ENCODE measurements at places on chromosomes 5 and 9.

- DNase-seq, result no peak
These were observed 845.6 kb upstream of the CDH6 start for GRCh38 chr5:30347858-30348257.

DNA sequence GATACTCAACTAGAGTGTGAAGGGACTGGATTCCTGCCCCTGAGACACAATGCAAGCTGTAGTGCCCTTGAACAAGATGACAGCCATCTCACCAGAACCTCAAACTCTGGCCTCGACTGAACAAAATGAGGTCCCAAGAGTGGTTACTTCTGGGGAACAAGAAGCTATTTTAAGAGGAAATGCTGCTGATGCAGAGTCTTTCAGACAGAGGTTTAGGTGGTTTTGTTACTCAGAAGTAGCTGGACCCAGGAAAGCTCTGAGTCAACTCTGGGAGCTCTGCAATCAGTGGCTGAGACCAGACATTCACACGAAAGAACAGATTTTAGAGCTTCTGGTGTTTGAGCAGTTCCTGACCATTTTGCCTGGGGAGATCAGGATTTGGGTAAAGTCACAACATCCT, 2.4 kb downstream of the ZNF483 start:
- DNase-seq, result no peak

GRCh38 chr5:5385331-5385662, 37.2 kb upstream of the ICE1 start:
- DNase-seq, result no peak

DNA sequence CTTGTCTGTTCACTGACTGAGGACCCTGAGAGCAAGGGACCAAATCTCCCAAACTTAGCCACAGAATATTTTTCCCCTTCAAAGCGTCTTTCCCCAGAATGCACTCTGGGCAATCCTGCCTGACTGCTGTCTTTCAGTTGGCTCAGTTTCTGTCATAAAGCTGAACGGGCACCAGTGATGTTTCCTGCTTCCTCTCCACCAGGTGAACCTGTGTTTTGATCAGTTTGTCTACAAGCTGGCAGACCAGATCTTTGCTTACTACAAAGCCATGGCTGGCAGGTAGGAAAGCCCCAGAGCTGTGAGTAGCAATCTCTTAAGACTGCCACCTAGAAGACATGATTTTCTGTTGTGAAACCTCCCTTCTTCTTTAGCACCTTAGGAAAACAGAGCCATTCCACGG, 61.8 kb downstream of the CYFIP2 start:
- no peak for DNase-seq

DNA sequence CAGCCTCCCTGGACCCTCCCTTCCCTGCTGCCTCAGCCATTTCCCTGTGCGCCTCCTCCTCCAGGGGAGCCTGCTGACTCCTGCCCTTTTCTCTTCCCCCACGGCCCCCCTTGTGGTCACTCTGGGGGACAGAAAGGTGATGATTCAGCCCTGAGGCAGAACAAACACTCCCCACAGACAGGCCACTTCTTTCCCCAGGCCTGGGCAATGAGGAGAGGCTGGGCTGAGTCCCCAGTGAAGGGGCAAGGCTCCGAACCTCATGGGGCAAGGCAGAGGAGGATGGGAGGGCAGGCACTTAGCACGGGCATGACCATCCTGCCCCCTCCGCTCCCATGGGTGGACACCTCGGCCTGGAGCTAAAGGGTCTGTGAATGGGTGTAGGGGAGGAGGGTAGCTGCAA, 21.0 kb downstream of the CSF1R start:
- DNase-seq, result no peak

DNA sequence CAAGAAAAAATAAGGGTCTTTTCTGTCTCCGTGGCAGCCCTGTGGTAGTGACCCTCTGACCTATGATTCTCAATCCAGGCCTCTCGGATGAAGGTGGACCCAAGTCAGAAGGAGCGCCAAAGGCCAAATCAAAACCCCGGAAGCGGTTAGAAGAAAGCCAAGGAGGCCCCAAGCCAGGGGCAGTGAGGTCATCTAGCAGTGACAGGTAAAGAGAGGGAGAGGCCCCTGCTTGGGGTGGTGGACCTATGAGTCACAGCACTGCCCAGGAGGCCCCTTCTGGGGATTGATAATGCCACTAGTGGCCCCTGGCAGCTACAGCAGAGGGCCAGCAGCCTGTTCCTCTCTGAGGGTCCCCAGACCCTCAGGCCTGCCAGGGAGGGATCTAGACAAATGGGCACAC, 6.4 kb upstream of the SLC2A8 start:
- no peak for DNase-seq

- no peak for DNase-seq
These were observed 16.5 kb upstream of the PRSS3 start for GRCh38 chr9:33778700-33779351.

GRCh38 chr9:115456515-115456914, 338.6 kb upstream of the TNC start:
- no peak for DNase-seq

GRCh38 chr9:22919423-22919822, 472.8 kb downstream of the DMRTA1 start:
- no peak for DNase-seq

GRCh38 chr9:137029058-137029936, 1.3 kb upstream of the ABCA2 start:
- DNase-seq, result peak; percentile 64

- DNase-seq, result no peak
These were observed 168.9 kb downstream of the DRD1 start for GRCh38 chr5:175275097-175275496.

DNA sequence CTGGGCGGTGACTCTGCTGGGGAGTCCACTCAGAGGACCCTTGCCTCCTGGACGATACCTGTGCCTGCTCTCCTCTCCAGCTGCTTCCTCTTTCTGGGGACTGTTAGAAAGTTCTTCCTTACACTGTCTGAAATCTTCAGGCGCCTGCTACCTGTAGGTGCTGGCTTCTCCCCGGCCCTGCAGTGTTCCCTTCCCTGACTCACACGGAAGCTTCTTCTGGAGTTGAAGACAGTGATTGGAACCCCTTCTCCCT, 562 bp downstream of the GSN start:
- no peak for DNase-seq

GRCh38 chr5:76145945-76146344, 62.8 kb downstream of the SV2C start:
- no peak for DNase-seq

DNA sequence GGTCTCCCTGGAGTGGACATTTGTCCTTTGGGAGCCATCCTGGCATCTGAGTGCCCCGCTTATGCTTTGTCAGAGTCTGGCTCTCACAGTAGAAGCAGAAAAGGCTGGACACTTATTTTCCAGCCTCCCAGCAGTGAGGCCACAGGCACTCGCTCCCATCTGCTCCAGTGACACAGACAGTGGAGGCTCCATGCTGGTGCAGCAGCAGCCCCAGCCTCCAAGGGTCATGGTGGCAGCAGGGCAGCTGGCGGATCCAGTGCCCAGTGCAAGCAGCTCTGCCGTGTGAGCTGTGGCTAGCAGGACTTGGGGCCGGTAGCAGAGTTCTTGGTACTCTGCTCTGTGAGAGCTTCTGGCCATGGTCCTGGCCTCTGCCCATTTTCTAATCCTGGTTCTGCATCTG, 157.3 kb upstream of the ALDH1B1 start:
- DNase-seq, result no peak

DNA sequence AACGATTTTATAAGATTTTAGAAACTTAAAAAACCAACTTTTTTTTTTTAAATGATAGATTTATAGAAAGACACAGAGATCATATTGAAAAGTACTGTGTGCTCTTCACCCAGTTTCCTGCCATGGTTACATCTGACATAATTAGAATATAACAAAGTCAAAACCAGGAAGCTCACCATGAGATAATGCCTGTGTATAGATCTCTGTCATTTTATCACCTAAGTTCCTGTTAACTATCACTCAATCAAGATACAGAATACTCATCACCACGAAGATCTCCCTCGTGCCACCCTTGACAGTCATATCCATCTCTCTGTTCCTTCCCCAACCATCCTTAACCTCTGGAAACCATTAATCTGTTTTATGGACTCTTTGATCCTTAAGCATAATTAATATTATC, 39.1 kb downstream of the POC5 start:
- DNase-seq, result no peak

DNA sequence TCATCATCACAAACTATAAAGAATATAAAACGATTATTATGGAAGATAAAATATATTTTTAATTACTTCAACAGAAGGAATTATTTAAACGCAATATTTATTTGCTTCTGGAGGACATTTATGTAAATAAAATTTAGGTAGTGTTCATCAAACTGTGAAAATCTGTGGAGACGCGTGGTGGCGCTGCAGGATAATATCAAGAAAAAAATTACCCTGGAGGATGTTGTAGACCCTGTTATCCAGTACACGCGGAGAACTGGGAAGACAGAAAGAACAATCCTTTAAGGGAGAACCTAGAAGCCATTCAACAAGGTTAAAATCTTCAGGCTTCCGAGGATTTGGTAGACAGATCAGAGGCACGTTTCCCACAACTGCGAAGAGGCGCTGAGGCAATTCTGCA, at the start of gene PCDHB12:
Gene PCDHB12, plus strand, starts transcription at position 242 of the 400 bp plus-strand sequence. CDS start 189 bp downstream, outside the sequence.
- DNase-seq, result no peak

- DNase-seq, result no peak
These were observed 6.8 kb upstream of the RNF180 start for GRCh38 chr5:64158827-64159226.

- no peak for DNase-seq
These were observed 10.5 kb upstream of the ENTREP1 start for GRCh38 chr9:69314547-69314946.

GRCh38 chr9:117273612-117274011, 141.2 kb downstream of the ASTN2 start:
- DNase-seq, result no peak

DNA sequence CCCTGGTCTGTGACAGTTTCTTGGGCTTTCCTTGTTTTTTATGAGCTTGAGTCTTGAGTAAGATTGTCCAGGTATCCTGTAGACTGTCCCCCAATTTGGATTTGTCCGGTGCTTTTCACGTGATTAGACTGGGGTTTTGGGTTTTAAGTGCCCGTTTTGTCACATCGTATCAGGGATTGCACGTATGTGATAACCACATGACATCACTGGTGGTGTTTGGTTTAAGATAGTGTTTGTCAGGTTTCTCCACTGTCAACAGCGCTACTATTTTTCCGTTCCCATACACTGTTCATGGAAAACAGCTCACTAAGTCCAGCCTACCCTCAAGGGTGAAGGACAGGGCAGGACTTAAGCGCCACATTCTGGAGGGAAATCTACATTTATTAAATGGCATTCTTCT, 39.7 kb downstream of the LMNB1 start:
- no peak for DNase-seq

DNA sequence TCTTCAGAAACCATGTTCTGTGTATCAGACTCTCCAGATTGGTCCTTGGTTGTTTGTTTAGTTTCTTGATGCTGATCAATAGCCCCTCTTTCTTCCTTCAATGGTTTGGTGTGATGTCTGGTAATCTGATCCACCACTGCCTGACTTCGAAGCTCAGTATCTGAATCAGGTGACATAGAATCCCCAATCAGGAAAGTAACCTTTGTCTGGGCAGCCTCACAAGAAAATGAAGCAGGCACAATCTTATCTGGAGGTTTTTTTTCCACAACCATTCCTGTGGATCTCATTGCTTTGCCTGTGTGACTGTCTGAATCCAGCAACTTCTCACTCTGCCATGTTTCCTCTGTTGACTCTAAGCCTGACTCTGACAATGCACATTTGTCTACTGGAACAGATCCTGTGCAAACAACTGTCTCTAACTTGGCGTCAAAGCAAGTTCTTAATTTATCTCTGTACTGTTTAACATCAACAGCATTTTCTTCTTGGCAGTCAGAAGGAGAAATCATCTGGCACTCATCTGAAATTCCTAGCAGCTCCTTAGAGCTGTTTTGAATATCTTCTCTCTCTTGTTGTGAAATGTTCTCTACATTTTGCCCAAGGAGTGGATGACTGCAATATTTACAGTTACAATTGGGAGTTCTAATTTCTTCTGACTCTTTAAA, 37.1 kb upstream of the RAPGEF6 start:
- no peak for DNase-seq

DNA sequence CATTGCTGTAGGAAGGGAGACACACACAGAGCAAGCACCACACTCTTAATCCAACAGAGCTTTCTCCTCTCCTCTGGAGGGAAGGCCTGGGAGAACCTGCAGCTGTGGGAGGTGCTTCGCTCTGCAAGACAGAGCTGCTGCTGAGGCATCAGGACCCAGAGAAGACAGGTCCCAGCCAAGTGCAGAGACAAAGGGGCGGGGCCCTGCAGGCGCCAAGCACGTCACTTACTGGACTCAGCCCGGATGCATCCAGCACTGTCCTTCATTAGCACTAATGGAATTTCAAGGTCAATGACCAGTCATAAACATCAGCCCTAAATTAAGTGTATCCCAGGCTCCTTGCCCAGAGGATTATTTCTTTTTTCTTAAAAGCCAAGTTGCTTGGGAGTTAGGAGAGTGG, 337.1 kb upstream of the PANK3 start:
- DNase-seq, result no peak

- DNase-seq, result no peak
These were observed 237.7 kb upstream of the KLF4 start for GRCh38 chr9:107727086-107727780.

GRCh38 chr9:136551401-136552116, 5.7 kb upstream of the NOTCH1 start:
- DNase-seq, result no peak

- no peak for DNase-seq
These were observed 64.0 kb upstream of the UBTD2 start for GRCh38 chr5:172347496-172348052.

- DNase-seq, result no peak
These were observed 17.8 kb downstream of the SCAI start for GRCh38 chr9:125125523-125125922.

DNA sequence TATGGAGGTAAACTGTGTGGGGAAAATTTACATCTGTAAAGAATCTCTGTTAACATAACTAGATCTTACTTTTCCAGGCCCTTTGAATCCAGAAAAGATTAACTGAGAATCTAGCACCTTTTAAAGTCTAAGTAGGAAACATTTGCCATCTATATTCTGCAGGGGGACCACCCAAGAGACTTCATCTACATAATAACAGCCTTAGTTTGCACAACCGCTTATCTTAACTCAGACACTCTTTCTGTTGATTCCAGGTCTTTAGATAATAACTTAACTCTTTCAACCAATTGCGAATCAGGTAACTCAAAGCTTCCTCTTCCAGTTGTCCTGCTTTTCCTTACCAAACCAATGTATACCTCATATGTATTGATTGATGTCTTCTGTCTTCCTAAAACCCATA, 53.4 kb downstream of the GDNF start:
- no peak for DNase-seq

GRCh38 chr5:107719034-107719606, 48.4 kb upstream of the EFNA5 start:
- no peak for DNase-seq

- DNase-seq, result no peak
These were observed 3.1 kb upstream of the CPEB4 start for GRCh38 chr5:173885054-173885443.

DNA sequence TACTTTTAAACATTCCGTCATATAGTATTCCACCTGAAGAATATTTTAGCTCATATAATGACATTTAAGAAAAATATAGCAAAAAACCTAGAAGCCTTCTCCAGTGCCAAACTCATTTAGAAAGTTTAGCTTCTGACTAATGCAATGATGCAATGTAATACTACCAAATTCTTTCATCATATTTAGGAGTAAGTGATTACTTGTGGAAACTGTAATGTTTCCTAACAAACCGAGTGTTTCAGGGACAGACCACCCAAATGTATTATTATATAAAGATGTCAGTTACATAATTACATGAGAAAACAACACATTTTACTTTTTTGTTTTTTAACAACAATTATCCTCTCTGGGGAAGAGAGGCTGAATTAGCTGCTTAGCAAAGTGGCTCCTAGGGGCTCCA, 316.2 kb downstream of the ARL15 start:
- DNase-seq, result no peak

All from stimulated activated CD8-positive, alpha-beta memory T cell treated with anti-CD3 and anti-CD28 coated beads, Interleukin-7, amount 100 ng/mL, for 24 hours (primary cell).